ENCODE measurements at places on chromosomes 1 and 21.

GRCh38 chr1:32349211-32349708 is 13.0 kb downstream of the FAM229A start:
- peak; percentile 25 for DNase-seq

DNA sequence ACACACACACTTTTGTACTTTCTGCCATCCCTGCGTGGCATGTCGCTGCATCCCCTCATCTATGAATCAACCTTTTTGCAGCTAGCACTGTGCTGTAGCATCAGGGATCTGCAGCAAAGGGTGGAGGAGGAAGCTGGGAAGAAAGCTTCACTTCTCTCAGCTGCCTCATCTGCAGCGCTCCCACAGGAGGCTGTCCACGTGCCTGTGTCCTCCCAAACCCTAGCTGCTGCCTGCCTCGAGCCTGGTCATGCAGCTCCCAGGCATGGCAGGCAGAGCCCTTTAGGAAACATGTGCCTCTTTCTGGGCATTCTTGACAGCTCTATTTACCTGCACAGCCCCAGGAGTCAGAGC is 262.1 kb upstream of the SGIP1 start:
- DNase-seq, result no peak

- DNase-seq, result no peak
Measured at GRCh38 chr1:1847061-1847850, 43.6 kb downstream of the GNB1 start.

- DNase-seq, result no peak
Measured at GRCh38 chr1:68473060-68473459, 23.3 kb upstream of the RPE65 start.

DNA sequence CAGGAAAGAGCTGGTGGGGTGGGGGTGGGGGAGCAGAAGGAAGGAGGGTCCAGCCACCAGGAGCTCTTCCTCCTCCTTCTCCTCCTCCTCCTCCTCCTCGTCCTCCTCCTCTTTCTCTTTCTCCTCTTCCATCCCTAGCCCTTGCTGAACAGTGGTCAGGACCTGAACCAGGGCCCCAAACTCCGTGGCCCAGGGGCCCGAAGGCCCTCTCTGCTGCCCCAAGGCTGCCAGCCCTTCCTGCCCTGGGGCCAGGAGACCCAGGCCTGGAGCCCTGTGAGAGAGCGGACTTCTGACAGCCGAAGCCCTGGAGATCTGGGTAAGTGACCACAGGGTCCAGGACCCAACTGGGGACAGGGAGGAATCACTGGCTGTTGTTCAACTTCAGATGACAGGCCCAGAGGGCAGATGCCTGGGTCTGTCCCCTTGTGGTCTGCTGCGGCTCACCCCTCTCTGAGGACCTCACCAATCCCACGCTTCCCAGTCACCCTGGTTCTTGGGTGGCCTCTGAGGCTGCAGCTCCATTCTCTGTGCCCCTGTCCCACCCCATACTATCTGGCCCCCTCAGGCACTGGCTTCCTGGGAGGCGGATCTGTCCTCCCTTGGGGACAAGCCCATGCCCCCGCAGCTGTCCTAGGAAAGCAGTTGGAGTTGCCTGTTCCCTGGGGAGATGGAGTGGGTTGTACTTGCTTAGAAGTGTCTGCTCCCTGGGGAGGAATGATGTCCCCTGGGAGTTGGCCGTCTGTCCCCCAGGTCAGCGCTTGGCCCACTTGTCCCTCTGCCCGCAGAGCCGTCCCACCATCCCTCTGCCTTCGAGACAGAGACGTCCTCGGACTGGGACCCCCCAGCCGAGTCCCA is 51.8 kb downstream of the VWA5B1 start:
- no peak for DNase-seq

DNA sequence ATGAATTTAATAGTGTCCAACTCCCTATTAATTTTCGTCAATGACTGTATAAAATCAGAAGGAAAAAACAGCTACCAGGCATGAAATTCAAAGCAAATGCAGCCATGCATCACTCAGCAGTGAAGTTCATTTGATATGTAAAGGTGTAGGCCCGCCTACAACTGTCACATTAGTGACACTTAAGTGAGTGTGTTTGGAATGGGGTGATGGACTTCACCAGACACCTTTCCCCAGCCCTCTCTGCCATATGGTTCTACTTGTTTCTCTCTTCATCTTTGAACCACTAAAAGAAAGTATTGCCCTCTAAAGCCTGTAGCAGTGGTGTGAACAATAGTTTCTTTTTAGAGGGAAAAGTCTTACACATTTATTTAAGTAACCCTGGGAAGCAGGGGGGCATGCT is 124.0 kb downstream of the SIPA1L2 start:
- DNase-seq, result no peak

DNA sequence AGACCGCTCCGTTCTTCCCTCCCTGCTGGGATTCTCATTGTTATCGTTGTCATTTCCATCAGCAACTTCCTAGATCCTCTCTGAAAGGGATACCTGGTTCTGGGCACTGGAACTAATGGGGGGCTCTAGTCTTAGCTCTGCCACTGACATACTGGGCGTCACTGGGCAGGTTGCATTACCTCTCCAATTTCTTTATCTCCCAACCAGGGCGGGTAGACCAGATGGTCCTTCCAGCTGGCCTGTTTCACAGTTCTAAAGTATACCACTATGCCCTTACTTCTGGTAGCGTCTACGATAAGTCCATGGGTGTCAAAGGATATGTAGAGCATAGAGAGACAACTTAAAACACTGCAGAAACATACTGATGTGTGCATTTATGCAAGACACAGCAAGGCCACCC is 1.4 kb downstream of the GPR37L1 start:
- no peak for DNase-seq

- DNase-seq, result no peak
Measured at GRCh38 chr1:1092149-1092855, 18.2 kb upstream of the RNF223 start.

DNA sequence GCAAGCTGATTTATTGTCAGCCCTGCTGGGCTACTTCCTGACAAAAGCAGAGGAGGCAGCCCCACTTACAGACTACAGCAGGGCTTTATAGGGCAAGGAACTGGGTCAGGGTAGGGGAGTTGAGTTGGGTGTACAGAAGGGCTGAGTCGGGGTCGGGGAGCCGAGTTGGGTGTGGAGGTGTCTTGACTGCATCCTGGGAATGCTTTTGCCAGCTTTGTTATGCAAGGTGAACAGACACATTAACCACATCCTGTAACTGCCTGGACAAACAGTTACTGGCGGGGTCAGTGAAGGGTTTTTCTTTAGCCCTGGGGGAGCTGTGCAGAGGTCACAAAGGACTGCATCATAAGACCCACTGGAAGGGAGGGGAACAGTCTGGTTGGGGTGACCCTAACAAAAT is 39.1 kb upstream of the GBP5 start:
- no peak for DNase-seq

DNA sequence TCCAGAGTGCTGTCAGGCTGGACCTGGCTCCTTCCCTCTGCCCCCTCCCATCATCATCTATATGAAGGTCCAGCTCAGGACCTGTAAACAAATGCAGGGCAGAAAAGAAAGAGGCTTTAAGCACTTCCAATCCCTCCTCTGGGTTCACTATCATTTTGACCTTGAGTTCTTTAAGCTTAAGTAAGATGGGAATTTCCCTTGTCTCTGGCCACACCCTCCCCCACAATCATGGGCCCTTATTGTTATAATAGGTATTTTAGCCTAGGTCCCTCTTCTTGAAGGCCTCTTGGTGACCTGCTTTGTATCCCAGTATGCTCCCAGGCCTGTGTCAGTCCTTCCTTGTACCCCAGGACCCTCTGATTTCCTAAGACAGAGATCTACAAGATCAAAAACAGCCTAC is 45.1 kb upstream of the EPS15 start:
- peak; percentile 21 for DNase-seq

DNA sequence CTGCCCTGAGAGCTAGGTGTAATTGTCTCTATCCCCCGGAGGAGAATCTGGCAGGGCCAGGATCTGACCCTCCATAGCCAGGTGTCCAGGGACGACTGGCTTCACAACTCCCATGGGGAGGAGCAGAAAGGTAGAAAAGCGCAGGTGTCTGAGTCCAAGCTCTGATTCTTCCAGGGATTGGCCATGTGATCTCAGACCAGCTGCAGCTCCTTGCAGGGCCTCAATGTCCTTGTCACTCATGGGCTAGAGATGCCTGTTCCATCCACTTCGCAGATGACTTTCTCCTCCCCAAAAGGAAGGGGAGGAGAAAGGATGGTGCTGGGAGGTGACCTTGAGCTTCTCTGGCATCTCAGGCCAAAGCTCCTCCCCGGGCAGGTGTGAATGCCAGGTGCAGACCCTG is 22.7 kb downstream of the HSPG2 start:
- no peak for DNase-seq

DNA sequence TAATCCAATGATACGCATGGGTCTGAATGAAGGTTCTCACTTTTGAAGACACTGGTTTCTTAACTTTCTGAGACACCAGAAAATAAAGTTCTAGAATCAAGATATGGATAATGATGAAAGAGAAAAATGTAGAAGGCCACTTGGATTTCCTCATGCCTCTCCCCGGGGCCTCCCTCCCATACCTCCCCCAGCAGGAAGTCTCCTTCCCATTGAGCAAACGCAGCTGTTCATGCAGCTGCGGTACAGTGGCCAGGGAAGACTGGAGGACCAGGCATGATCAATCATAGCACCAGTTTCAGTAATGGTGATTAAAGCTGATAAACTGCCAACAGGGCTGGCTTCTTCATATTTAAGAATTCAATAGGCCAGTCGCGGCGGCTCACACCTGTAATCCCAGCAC is 10.9 kb upstream of the UBR4 start:
- no peak for DNase-seq

DNA sequence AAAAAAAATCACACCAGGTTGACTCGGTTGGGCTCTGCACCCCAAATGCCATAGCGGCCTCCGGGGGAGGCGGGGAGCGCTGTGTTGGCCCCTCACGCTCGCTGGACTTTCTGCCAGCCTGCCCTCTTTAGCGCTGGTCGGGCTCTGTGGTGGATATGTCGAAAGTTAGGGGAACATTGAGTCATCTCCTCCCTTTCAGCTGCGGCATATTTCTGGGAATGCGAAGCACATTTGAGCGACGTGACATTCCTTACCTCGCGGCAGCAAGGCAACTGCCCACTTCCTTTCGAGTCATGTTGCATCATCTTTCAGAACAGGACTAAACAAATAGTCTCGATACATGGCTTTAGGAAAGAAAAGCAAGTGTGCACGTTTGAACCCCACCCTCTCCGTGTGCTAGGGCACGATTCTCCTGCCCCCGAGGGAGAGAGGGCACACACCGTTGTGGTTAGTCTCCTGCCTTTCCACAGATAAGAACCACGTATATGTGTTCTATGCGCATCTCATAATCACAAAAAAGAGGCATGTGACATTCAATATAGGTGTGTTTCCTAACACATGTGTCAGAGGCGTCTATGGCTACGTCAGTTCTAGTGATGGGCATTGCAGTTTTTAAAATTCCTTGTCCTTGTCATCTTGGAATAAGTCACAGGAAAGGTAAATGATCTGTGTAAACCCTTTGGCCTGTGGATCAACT is 105.9 kb upstream of the SLC45A1 start:
- DNase-seq, result no peak
